ENCODE measurements at places on chromosomes 6 and 20. TPM values are rescaled to one million over a fixed set of nuclear protein-coding genes. Genes with fewer than 3 reads are reported as not detected.
A peak's percentile ranks its signal among the peaks of the same experiment; 100 is the strongest.

DNA sequence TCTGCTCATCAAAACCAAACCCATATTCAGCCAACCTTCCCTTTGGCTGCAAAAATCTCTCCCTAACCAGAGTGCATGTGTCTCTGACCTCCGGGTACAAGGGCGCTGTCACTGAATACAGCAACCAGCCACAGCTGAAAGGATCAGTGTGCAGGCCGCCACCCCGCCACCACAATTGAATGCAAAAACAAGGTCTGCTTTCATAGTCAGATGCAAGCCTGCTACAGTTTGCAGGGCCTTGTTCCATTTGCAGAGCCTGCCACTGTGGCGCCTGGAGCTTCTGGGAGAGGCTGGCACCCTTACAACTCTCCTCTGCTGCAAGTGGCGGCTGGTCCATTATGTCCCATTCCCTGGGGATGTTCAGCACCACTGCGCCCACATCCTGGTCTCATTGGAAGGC, 23.5 kb downstream of the MDGA1 start:
- DNase-seq: no peak
- no peak overlapping the region for H3K27ac ChIP-seq
- no peaks in the 10 kb centered on the region for H3K27me3 ChIP-seq
- H3K4me3 ChIP-seq: no peak overlapping the region
- no peaks in the 10 kb centered on the region for H3K36me3 ChIP-seq

DNA sequence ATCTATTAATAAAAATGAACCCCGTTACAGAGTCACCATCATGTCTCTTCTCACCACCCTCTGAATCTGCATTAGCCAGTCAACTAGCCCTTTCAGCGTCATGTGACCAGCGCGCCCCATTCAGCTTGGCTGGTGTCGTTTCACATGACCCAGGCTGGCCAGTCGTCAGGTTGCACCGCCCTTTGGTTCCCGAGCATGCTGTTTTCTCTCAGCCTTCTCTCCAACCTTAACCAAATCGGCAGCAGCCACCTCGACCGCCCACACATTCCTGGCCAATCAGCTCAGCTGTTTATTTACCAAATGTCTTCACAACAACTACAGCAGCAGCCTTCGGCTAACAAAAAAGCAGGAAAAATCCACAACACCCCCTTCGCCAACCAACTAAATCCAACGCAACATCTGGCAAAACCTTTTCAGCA, 5.6 kb downstream of the SRSF3 start:
- no peak overlapping the region for H3K27ac ChIP-seq
- peaks cover 99% of the 10 kb centered on the region for H3K36me3 ChIP-seq
- no peak overlapping the region for H3K4me3 ChIP-seq
- peak; percentile 57 for DNase-seq

GRCh38 chr6:31152781-31153180, 4.8 kb downstream of the CCHCR1 start:
- H3K4me3 ChIP-seq: no peak overlapping the region
- no peaks in the 10 kb centered on the region for H3K27me3 ChIP-seq
- peaks cover 6% of the 10 kb centered on the region for H3K4me1 ChIP-seq
- no peak for DNase-seq
- H3K36me3 ChIP-seq: peaks cover 38% of the 10 kb centered on the region

The CDSN gene
- total RNA-seq: not detected

- DNase-seq: no peak
- H3K4me3 ChIP-seq: no peak overlapping the region
- H3K36me3 ChIP-seq: no peaks in the 10 kb centered on the region
- no peak overlapping the region for H3K27ac ChIP-seq
- H3K27me3 ChIP-seq: peaks cover 81% of the 10 kb centered on the region
- no peaks in the 10 kb centered on the region for H3K4me1 ChIP-seq
Observed at GRCh38 chr20:63125838-63126601, 89.9 kb downstream of the YTHDF1 start.

- no peak for DNase-seq
- no peaks in the 10 kb centered on the region for H3K4me1 ChIP-seq
- H3K36me3 ChIP-seq: no peaks in the 10 kb centered on the region
- H3K27me3 ChIP-seq: peaks cover 25% of the 10 kb centered on the region
Observed at GRCh38 chr20:1757606-1758512, 100.3 kb upstream of the SIRPG start.

DNA sequence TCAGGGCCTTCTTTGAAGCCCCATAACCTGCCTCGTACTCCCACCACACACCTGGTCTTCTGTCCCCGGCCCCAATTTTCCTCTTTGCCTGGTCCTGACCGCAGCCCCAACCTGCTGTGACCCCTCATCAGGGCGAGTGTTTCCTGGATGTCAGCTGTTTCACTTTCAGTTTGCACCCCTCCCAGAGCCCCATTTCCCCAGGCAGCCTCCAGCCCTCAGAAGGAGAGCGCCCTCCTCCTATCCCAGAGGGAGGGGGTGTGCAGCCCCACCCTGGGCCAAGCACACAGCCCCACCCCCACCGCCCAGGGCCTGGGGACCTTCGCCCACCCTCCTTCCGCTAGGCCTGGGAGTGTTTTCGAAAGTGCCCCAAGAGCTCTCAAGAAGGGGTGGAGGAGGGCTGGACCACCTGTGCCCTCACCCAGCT, 1.5 kb downstream of the BAK1 start:
- peak overlapping the region; percentile 66 for H3K4me3 ChIP-seq
- no peak overlapping the region for H3K27ac ChIP-seq
- peaks cover 13% of the 10 kb centered on the region for H3K4me1 ChIP-seq
- H3K27me3 ChIP-seq: no peaks in the 10 kb centered on the region
- no peak for DNase-seq
- peaks cover 52% of the 10 kb centered on the region for H3K36me3 ChIP-seq

DNA sequence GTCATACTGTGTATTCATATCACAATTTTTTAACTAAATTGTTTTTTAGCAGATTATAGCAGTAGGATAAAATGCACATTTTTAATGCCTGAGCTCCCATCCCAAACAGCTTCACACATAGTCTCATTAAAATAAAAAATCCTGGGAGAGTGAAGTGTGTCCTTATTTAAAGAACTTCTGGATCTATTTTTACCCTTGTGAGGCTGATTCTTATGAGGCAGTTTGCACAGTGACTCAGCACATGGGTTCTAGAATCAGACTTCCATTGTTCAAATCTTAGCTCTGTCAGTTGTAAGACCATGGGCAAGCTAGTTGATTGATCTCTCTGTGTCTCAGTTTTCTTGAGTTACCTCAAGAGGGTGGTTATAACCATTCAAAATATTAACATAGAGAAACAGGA, 72.3 kb downstream of the MACROD2 start:
- DNase-seq: no peak
- H3K4me1 ChIP-seq: no peaks in the 10 kb centered on the region
- no peaks in the 10 kb centered on the region for H3K27me3 ChIP-seq
- no peak overlapping the region for H3K4me3 ChIP-seq

DNA sequence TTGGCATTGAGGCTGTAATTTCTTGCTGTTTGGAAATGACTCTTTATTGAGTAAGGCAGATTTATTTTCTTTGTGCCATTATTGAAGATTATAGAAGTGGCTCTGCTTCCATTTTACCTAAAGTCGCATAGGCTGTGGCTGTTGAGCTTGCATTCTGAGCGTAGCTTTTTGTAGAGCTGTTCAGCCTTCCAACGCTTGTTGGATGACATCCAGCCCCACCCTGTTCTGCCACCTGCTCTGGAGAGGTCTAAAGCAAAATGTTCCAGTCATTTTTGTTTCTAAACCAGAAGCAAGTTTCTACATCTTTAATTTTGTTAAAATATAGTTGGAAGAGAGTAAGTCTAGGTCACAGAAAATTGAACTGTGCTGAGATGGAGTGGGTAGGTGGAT, 24.4 kb downstream of the UST start:
- H3K4me3 ChIP-seq: no peak overlapping the region
- peaks cover 4% of the 10 kb centered on the region for H3K4me1 ChIP-seq
- no peak for DNase-seq

DNA sequence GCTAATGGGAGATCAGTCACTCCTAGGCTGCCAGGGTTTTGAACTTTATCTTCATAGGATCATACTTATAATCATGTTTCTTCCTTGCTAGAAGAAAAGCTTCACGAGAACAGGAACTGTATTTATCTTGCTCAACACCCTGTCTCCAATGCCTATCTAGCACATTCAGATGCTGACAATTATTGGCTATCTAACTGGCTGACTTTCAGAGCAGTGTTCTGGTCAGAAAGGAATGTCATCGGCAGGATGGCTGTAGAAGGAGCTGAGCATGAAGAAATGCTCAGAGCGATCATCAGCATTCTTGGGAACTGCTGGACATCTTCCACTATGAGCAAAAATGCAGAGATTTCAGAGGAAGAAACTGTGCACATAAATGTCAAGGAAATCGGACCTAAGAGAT, 628.0 kb upstream of the NRSN1 start:
- H3K27me3 ChIP-seq: no peaks in the 10 kb centered on the region
- DNase-seq: no peak
- H3K27ac ChIP-seq: no peak overlapping the region

The ETV7 gene
- total RNA-seq: 2.0 TPM

The GTSF1L gene
- not detected for total RNA-seq

DNA sequence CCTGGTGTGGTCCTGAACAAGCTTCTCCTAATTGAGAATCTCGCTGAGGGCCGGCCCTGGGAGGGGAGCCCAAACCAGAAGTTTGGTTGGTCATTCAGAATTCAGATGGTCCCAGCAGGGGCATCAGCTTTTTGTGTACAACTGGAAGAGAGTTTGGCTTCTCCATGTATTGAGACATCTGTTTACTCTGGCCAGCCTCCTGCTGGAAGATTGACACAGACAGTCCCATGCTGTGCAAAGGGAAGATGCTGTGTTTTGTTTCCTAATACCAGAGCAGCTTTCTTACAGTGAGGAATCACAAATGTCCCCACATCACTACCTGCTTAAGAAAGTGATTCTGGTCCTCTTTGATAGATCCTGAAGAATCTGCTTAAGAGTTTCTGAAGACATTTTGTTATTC, 97.8 kb downstream of the PLEKHG1 start:
- no peaks in the 10 kb centered on the region for H3K4me1 ChIP-seq
- no peak overlapping the region for H3K4me3 ChIP-seq
- no peak overlapping the region for H3K27ac ChIP-seq
- no peak for DNase-seq

DNA sequence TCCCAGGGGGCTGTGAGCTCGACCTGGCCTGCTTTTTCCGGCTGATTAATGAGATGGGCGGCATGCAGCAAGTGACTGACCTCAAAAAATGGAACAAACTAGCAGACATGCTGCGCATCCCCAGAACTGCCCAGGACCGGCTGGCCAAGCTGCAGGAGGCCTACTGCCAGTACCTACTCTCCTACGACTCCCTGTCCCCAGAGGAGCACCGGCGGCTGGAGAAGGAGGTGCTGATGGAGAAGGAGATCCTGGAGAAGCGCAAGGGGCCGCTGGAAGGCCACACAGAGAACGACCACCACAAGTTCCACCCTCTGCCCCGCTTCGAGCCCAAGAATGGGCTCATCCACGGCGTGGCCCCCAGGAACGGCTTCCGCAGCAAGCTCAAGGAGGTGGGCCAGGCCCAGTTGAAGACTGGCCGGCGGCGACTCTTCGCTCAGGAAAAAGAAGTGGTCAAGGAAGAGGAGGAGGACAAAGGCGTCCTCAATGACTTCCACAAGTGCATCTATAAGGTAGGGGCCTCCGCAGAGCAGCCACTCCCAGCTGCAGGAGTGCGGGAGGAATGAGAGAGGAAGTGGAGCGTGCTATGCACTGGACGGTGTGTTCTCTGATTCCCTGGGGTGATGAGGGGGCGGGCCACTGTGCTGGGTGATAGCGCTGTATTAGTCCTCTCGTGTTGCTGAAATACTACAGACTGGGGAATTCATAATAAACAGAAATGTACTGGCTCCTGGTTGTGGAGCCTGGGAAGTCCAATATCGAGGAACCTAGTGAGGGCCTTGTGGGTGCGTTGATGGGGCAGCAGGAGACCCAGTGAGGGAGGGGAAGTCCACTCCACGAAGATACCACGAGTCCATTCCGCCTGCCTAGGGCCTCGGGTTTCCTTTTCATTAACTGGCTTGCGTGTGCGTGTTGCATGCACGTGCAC, 161.7 kb downstream of the DTNBP1 start:
- H3K36me3 ChIP-seq: peaks cover 8% of the 10 kb centered on the region
- peaks cover 12% of the 10 kb centered on the region for H3K4me1 ChIP-seq
- H3K4me3 ChIP-seq: no peak overlapping the region
- H3K27ac ChIP-seq: no peak overlapping the region
- DNase-seq: no peak

- H3K27ac ChIP-seq: no peak overlapping the region
- DNase-seq: no peak
- H3K27me3 ChIP-seq: peaks cover 13% of the 10 kb centered on the region
- H3K36me3 ChIP-seq: peaks cover 23% of the 10 kb centered on the region
- peaks cover 7% of the 10 kb centered on the region for H3K4me1 ChIP-seq
- no peak overlapping the region for H3K4me3 ChIP-seq
Observed at GRCh38 chr20:3250091-3250504, 11.1 kb upstream of the SLC4A11 start.

DNA sequence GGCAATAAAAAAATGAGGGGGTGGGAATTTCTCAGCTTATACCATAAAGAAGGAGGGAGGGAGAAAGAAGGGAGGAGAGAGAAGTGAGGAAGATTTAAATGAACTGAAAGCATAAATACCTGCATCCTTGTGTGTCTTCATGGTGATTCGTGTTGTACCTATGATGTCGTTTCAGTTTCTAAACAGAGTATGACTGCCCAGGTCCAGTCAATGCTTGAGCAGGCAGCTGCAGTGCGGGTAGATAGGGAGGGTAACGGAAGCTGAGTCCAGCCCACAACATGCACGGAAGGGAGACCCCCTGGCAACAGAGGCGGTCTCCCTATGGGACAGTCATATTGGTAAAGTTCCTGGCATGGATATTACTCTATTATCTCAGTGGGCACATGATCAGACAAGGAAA, 184.5 kb downstream of the KIF16B start:
- H3K36me3 ChIP-seq: no peaks in the 10 kb centered on the region
- no peak overlapping the region for H3K4me3 ChIP-seq
- no peaks in the 10 kb centered on the region for H3K4me1 ChIP-seq
- no peak overlapping the region for H3K27ac ChIP-seq
- H3K27me3 ChIP-seq: no peaks in the 10 kb centered on the region
- no peak for DNase-seq

The KHDRBS2 gene
- not detected for total RNA-seq

The HLA-DOB gene
- total RNA-seq: 0.32 TPM

DNA sequence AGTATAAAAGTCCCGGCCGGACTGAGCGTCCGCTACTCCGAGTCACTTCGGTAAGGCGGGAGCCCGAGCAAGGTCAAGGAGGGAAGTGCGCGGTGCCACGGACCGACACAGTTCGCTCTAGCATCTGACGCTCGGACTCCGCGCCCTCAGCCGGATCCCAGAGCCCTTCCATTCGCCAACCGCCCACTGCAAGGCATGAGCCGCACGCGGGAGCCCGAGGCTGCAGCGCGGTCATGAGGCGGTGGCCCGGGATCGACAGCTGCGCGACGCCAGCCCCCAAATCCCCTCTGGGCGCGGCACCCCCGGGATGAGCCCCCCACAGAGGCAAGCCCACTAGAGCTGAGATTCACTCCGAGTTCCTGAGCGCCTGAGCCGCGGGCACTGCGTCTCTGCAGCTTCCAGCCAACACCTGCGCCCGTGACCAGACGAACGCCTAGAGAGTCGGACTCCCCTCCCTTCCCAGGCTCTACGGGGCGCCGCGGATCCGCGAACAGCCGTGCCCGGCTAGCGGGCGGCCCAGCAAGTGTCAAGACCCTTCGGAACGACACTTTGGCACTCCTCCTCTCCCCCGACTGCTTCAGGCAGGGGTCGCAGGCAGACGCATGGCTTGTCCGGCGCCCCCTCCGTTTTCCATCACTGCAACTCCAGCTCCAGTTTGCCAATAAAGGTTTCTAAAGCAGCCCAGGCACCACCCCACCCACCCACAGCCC, 725 bp upstream of the ISM1 start:
- no peak for DNase-seq
- H3K4me3 ChIP-seq: peak overlapping the region; percentile 35
